ENCODE measurements at places on chromosomes 13 and 19.

DNA sequence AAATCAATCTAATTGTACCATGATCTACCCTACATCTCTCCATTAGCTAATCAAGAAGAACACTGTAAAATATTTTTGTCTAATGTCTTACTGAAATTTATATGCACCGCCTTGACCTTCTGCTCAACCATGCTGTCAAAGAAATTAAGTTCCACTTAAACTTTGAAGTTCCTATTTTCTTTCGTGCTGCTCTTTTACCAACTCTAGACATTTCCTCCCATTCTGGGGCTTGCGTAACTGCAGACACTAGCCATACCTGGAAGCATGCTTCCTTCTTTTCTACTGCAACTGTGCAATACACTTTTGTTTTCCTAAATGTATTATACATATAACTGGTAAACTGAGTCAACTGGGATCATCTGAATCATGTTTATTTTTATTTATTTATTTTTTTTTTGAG, 8.5 kb upstream of the UBE2L5 start:
- DNase-seq: no peak

- DNase-seq: no peak
These were observed 36.0 kb downstream of the PABPC3 start for GRCh38 chr13:25131881-25132420.

DNA sequence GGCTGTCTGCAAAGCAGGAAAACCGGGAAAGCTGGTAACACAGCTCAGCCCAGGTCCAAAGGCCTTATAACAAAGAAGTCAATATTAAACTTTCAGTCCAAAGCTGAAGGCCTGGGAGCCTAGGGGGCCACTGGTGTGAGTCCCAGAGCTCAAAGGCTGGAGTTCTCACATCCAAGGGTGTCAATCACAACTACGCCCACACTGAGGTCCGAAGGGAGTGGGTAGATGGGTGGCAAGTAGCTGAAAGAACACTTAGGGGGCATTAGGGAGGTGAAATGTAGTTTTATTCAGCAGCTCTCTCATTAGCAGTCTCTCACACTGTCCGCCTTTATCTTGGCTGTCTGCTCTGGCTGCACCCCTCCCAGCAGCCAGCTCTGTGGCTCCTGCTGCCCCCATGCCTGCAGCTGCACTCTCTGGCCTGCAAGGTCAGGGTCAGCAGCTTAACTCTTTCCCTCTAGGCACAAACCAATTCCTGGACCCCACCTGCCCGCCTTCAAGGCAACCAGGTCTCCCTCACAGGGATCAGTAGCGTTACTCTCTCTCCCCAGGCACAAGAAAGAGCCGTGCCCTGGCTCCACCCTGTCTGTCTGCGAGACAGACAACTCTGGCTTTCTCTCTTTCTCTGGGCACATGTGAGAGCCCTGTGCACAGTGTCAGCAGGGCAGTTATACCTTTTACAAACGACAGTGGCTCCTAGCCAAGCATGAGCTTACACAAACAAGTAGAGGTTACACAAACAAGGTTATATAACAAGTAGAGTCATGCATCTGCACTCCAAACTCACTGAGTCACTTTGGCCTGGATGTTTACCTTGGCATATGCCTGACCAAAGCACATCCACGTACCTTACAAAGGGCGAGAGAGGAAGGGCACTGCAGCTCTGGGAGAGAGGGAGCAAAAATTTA, 249.4 kb upstream of the PCDH20 start:
- no peak for DNase-seq

GRCh38 chr19:3153286-3154230, 17.7 kb downstream of the GNA15 start:
- no peak for DNase-seq

DNA sequence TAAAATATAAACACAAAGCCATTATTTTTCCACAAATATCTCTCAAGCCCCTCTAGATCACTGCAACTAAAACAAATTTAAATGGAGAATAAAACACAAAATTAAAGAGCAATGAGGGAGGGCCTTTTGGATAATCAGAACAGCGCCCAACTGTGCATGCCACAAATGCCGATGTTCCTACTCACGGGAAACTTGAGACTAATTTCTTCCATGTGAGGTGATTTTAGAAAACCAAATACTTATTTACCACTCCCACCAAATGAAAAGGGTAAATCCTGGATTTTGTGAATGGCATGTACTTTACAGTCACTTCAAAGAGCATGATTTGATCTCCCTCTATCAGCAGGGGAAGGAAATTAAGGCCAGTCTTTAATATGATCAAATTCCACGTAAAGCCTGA, 74.8 kb downstream of the SLC7A1 start:
- DNase-seq: no peak

DNA sequence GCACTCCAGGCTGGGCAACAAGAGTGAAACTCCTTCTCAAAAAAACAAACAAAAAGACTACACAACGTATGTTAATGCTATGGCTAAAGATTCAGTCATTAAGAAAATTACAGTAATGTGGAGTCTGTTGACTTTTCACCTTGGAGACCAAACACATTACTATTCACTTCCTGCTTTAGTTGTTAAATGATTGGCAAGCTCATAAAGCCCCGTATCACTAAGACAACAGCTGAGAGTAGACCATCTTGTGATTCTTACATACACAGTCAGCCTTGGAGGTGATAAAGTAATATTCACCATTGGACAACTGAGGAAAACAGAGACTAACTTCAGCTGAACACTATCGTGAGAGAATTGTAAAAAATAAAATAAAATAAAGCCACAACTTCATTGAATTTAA, 86.5 kb downstream of the KCTD12 start:
- DNase-seq: no peak
